ENCODE measurements at places on chromosomes 2 and 18.
A peak's percentile ranks its signal among the peaks of the same experiment; 100 is the strongest.

GRCh38 chr2:98457045-98457696, 12.5 kb downstream of the INPP4A start:
- DNase-seq = peak; percentile 74

- no peak for DNase-seq
These were observed 24.1 kb upstream of the SKA1 start for GRCh38 chr18:50350699-50351098.

DNA sequence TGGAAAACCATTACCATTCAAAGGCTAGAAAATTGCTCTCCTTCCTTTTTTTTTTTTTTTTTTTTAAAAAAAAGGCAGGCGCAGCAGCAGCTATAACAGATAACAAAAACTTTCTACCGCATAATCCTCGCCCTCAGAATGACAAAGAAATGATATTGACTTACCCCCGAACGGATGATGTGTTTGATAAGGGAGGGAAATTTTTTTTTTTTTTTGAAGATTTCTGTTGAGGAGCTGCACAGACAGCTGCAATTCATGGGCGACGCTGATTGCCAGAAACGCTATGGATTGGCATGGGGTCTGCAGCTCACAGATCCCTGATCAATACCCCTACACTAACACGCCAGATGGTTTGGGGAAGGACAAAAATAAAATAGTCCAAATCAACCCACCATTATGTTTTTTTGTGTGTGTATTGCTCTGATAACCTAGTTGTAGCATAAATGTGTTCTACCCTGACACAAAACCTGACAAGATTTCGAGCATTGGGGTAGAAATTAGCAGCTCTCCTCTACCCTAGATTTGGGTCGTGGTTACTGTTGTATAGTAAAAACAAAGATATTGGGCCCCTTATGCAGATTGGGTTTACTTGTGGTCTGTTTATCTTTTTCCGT, 3.6 kb upstream of the ONECUT2 start:
- DNase-seq = no peak

DNA sequence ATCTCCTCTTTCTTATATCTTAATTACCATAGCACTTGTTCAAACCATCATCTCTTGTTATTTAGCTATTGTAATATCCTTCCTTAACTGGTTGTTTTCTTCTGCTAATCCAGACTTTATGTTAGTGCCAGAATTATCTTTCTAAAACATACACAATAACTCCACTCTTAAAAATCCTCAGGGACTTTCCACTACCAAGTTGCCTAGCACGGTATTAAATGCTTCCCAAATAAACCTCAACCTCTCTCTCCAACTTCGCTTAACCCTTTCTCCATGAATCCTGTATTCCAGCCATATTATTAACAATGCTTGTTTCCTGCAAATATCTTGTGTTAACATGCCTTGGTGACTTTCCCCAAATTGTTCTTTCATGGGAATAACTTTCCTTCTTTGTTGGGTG, 84.5 kb downstream of the FAM228A start:
- no peak for DNase-seq

GRCh38 chr2:173524256-173524955, 169.7 kb downstream of the CDCA7 start:
- DNase-seq = no peak

DNA sequence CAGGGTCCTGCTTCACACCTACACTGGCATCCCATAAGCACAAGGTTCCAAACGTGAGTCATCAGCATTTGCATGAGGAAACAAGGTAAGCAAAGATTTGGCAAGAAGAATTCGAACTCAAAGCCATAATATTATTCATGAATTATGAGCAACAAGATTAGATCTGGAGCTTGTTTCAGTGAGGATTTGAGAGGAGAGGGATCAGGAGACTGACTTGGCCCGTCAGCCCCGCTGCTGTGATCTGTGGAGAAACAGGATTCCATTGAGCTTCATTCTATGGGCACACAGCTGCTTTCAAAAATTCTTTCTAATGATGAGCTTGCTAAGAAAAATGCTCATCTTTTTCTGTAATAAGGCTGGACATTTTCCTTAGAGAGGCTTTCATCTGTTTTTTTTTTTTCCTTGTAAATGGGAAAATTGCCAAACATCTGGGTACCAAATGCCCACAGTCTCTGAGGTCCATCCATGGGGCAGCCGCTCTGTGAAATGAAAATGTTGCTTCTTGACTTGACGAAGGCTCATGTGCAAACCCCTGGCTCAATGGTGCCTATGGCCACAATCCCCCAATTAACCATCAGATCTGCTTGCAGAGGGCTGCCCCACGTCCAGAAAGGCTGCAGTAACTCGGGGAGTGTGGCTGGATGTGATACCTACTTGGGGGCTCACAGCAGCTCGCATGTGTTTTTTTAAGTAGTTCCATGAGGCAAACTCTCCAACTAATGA, 179.3 kb downstream of the TMEM18 start:
- no peak for DNase-seq

GRCh38 chr18:63878925-63879324, 8.6 kb upstream of the SERPINB2 start:
- no peak for DNase-seq

GRCh38 chr18:58325494-58325893, 281.5 kb downstream of the NEDD4L start:
- no peak for DNase-seq

DNA sequence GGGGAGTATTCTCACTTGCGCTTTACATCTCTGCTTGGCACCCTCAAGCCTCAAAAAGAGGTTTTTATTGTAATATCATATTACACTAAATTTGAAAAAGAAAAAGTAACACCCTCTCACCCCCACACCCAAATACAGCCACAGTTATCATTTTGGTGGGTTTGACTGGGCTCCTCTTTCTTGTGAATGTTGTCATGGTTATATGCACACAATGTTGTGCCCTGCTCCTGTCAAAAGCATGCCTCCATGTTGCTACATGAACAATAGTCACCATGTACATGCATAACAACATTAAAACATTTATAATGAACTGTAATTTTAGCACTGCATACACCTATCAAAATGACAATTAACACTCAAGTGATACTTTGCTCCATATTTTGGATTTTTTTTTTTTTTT, 100.2 kb downstream of the BCL2L11 start:
- DNase-seq = no peak

GRCh38 chr2:197205585-197206215, 104.9 kb downstream of the ANKRD44 start:
- no peak for DNase-seq

- no peak for DNase-seq
These were observed 99.6 kb upstream of the CTAGE1 start for GRCh38 chr18:22517356-22517755.

GRCh38 chr2:191740016-191740419, 62.1 kb downstream of the NABP1 start:
- no peak for DNase-seq

- no peak for DNase-seq
These were observed 156.8 kb upstream of the ERBB4 start for GRCh38 chr2:212695426-212695825.

GRCh38 chr2:135844301-135844895, 7.4 kb upstream of the LCT start:
- DNase-seq = peak; percentile 37

DNA sequence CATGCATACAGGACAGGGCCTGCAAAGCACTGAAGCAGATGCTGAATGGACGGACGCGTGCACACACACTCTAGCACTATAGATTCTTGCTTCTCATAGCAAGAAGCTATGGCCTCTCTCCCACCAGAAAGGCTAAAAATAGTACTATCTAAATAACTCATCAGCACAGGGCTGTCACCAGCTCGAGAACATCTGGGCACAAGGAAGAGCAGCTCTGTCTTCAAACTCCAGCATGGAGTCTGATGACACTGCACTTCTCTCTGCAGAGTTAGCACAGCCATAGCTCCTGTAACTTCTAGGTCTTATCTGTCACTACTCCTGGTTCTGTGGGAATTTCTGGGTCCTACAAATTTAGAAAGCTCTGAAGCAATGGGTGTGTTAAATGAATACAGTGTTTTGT, 123.5 kb downstream of the MYO5B start:
- DNase-seq = no peak

DNA sequence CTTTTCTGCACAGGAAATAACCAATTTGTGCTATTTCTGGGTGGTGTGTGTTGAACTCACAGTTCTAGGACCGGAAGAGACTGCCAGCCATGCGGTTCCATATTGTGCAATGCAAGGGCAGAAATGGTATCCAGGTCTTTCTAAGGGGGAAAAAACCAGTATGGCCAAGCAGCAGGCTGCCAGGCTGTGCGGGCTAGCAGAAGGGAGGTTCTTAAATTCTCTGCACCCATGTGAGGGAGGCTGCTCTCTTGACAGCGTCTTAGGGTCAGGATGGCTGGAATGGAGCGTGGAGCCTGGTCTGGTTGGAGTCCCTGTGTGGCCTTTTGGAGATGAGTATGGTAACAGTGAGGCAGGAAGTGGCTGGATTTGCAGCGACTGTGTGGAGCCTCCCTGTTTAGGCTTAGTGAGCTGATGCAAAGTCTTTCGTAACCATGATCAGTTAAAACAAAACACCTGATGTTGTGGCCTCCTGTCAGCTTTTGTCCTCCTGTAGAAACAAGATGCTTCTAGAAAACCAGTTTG, 52.6 kb downstream of the NCK2 start:
- DNase-seq = no peak

DNA sequence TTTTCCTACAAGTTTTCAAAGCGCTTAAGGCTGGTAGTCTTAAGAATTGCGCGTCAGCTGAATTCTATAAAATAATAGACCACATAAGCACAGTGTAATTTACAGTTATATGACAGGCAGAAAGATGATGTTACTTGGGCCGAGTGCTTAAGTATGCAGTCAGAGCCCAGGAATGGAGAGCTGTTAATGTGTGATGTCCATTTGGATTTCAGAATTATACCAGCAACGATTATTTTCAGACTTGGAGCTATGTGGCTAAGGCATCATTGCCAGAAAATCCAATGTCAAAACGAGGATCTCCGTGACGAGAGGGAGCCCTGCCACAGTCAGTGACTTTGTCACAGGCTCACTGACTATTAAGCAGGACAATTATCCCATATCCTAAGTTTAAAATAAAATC, 3.4 kb downstream of the KLF7 start:
- peak; percentile 28 for DNase-seq

DNA sequence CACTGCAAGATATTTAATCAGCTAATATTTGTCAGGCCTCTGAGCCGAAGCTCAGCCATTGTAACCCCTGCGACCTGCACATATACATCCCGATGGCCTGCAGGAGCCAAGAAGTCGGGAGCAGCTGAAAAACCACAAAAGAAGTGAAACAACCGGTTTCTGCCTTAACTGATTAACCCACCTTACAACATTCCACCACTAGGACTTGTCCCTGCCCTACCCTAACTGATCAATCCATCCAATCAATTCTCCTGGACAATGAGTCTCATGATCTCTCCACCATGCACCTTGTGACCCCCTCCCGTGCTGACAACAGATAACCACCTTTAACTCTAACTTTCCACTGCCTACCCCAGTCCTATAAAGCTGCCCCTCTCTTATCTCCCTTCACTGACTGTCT, 945.4 kb upstream of the GYPC start:
- DNase-seq = no peak

GRCh38 chr2:9982248-9982647, 30.8 kb downstream of the GRHL1 start:
- no peak for DNase-seq

- no peak for DNase-seq
These were observed 59.8 kb downstream of the MARCHF4 start for GRCh38 chr2:216312441-216312840.

DNA sequence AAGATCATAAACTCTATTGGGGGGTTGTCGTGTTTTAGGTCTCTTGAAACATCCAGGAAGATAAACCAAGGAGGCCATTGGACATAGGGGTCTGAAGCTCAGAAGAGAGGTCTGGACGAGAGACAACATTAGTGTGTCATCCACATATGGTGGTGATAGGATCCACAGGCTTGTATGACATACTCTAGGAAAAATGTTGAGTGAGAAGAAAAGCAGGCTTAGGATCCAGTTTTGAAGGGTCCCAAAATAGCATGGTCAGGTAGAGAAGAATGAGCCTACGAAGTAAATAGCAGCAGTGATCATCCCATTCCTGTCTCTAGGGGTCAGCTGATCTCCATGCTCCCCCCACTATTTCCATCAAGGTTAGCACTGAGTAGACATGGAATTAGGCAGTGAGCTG, 166.8 kb downstream of the ANKRD30B start:
- no peak for DNase-seq

DNA sequence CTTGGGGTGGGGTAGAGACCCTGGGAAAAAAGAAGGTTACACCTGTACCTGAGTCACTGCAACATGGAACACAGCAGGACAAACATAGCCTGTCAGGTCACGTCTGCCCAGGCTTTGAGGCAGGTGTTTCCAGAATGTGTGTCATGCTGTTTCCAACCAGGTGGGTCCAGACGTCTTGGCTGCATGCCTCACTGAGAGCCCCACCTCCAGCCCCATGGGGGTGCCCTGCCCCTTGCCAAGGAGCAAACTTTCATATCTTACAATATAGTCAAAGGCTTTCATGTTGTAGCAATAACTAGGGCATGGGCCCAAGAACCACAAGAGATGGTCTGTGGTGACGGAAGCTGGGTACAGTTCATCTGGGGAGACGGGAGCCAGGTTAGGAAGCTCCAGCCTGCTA, 499.7 kb downstream of the BCL11A start:
- no peak for DNase-seq

GRCh38 chr2:151808258-151809072, 19.8 kb downstream of the ARL5A start:
- DNase-seq = no peak

DNA sequence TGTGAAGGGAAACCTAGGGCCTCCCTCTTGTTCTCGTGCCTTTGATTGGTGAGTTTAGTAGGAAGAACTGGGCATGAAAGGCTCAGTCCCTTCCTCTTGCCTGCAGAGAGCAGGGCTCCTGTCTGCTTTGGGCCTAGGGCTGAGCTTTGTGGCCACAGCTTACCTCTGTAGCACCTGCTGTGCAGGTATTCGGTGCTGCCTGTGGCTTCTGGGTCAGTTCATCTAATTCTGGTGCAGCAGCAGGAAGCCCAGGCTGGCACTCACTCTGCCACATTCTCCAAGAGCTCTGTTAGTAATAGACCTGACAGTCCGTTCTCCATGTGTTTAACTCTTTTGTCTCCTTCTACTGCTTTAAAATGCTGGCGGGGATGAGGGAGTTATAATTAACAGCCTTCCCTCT, 96.5 kb downstream of the DLGAP1 start:
- no peak for DNase-seq

DNA sequence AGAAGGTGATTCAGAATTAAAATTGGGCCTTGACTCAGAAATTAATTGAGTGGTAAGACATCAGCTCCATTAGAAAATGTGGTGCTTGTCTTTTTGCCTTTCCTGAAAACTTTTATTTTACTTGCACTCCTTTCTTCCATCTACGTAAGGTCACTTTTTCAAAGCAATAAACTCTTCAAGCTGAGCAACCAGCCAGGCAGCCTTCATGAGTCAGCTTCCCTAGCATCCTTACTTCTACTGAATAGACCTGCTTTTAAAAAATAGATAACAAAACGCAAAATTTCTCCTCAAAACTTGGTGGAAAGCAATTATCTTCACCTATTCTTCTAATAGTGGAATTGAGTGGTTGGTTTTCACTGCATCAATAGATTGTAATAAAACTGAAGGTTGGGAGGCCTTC, 504.2 kb downstream of the ARHGAP15 start:
- no peak for DNase-seq

Measured in Caki2 (cell line).